Cardiac septum (tissue), 1 donor: ENCODE measurements at places on chromosomes 2 and 18. TPM values are rescaled to one million over a fixed set of nuclear protein-coding genes. Genes with fewer than 3 reads are reported as not detected.

IL1B gene
- 0.48 TPM for total RNA-seq

SEH1L gene
- total RNA-seq: 21.0 TPM

DNAJC5G gene
- 1.6 TPM for total RNA-seq

MAP3K19 gene
- not detected for total RNA-seq

MROH2A gene
- not detected for total RNA-seq

TMEM163 gene
- total RNA-seq: 0.38 TPM

ONECUT2 gene
- total RNA-seq: 0.22 TPM

VSNL1 gene
- total RNA-seq: 42.7 TPM

PGAP1 gene
- total RNA-seq: 7.7 TPM

TTN gene
- total RNA-seq: 4,176 TPM

ITGB1BP1 gene
- 160 TPM for total RNA-seq

DNA sequence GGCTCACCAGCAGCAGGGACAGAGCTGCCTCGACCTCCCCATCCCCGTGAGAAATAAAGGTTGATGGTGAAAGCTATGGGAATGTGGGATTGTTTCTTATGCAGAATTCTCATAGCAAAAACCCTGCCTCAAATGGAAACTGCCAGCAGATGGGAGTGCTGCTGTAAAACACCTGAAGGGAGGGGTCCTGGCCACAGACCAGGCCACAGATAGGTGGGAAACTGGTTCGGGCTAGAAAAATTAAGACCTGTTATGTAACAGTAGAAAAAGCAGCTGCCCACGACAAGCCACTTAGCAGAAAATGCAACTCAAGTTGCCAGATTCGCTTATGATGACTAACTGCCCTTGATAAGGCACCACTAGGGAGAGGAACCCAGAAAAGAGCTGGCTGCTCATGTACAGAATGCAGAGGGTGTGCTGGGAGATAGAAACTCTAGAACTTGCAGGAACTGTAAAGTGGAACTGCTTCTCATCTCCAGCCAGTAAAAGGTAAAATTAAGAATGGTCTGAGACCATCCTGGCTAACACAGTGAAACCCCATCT, 114.5 kb upstream of the SALL3 start:
- DNase-seq: no peak

DNA sequence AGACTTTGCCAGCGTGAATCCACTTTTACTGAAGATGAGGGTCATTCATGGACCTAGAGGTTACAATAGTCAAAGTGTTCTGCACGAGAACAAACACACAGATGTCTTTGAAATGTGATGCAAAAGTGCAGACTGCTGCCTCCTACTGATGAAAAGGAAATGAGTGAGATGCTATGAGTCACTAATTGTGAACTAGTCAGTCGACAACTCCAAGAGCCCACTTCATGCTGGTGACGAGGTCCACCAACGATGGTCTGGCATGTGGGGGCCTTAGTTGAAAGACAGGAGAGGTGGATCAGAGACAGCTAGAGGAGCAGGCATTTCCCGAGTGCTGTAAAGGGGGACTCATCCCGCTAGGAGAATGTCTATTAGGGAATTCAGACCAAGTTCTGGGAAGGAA, 17.1 kb upstream of the ZNF236 start:
- no peak for DNase-seq

GRCh38 chr18:36294031-36294430, 3.5 kb upstream of the FHOD3 start:
- DNase-seq: no peak

DNA sequence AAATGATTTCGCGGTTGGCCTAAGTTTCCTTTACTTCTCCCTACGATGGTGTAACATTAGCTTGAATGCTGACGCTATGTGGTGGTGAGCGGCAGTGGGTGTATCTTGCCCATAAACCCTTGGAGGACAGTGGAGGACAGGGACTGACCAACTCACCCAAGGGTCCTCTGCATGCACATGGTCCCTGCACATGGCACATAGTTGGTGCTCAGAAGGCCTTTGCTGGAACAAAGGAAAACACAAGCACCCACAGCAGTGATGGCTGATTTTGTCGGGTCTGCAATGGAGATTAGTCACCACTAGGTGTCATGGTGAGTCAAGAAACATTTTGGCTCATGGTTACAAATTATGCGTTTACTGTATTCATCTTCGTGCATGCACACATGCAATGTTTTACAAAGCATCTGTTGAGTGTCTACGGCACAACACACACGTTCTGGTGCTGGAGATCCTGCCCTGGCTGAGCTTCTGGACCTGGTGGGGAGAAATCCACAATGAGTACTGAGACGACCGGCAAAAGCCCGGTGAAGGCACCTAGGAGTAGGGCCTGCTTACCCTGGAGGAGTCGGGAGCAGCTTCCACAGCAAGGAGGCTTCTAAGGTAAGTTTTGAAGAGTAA, 44.0 kb downstream of the PDCL3 start:
- DNase-seq: no peak

- no peak for DNase-seq
Observed at GRCh38 chr18:34951625-34952379, 89.4 kb upstream of the MAPRE2 start.

DNA sequence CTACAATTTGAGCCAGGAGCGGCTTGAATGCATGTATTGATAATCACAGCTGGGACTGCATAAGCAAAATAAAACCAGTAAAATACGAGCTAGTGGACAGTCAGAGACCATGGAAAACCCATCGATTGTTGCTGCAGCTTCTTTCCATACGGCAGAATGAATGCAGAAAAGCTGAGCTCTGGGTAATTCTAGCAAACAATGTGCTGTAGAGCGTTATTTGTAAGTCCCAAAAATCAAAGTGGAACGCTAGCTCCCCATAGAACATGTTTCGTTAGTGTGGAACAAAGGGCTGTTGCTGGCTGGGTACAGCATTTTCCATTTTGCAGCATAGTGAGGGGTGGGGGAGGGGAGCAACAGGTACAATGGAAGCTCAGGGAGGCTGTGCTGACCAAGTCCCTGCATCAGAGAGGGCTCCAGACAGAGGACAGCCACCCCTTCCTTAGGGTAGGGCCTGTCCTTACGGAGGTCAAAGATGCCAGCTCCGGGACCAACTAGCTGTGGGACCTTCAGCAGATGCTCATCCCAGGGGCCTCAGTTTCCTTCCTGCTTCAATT, 74.1 kb downstream of the BOD1L2 start:
- DNase-seq: no peak

DNA sequence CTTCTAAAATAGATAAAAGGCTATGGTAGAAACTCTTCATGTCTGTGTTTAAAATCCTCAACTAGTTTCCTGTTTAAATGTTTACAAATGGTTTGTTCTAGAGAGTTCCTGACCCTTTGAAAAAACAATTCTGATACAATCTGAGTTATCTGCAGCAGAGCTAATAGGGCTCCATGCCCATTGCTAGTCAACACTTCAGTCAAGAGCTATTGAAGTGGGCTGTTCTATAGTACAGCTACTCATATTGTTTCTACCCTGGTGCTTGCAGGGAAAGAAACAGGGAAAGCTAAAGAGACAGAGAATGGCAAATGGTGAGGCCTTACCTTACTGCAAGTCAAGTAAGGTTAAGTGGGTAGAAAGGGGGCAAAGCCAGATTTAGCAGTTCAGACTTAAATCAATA, 112.3 kb upstream of the CAVIN2 start:
- DNase-seq: no peak

DNA sequence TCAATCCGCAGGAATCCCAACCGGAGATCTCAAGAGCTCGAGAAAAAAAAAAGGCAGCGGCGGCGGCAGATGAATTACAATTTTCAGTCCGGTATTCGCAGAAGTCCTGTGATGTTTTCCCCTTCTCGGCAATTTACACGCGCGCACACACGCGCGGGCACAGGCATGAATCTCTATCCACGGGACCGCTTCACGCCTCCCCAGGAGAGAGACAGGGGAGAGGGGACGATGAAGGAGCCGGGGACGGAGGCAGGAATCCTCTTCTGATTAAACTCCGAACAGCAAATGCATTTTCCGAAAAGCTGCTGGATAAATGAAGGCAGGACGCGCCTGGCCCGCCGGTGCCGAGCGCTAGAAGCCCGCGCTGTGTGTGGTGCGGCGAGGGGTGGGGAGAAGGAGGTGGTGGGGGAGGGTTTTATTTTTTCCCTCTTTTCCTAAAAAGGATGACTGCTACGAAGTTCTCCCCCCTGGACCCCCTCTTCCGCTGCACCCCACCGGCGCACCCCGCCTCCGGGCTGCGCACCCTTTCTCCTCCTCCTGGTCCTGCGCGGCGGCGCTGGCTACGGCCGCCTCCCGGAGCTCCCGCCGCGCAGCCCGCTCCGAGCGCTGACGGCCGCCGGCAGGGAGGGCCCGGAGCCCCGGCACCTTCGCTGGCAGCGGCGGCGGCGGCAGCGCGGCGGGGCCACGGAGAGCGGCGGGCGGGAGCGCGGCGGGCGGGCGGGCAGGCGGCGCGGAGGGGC, at the start of gene BCL2:
Gene BCL2, minus strand, starts transcription at position 387 of the 740 bp plus-strand sequence.
- DNase-seq: no peak

DNA sequence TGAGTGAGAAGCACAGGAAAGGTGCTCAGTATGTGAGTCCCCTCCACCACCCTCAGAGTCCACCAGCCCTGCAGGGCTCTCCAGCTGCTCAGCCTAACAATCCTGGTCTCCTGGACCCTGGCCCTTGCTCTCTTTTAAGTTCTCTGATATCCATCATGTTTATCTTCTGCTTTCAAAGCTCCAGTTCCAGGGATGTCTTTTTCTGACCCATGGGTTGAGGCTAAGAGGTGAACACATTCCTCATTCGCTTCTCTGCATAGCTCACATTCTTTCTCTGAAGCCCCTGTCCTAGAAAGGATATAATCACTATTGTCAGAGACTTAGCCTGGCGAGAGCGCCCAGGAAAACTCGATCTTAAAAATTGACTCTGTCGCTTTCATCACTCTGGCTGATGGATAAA, 86.4 kb downstream of the ARL4C start:
- no peak for DNase-seq

GRCh38 chr2:96937586-96937985, 48.8 kb downstream of the FAM178B start:
- no peak for DNase-seq

DNA sequence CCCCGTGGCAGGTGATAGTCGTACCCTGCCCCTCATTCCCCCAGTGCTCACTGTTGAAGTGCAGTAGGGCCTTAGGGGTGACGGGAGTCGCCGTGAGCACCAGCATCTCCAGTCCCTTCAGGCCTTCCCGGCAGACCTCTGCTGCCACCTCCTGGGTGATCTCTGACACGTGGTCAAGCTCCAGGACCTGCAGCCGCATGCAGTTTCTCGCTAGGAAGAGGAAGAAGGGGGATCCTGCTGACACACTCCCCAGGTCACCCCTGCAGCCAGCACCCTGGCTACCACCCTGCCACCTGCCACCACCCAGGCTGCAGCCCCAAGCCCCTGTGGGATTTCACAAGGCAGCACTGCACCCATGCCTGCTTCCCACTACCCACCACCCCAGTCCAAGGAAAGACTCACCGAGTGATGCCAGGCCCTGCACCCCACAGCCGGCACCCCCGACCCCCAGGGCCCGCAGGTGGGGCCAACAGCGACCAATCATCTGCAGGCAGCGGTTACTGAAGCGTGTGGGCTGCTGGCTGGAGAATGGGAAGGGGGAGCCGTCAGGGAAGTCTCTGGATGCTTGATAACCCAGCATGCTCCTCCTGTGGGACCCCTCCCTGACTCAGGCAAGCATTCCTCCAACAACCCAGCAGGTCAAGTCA, 23.8 kb downstream of the FBXO41 start:
- peak; percentile 65 for DNase-seq

- DNase-seq: no peak
Observed at GRCh38 chr2:136920652-136921333, 155.4 kb downstream of the THSD7B start.

- no peak for DNase-seq
Observed at GRCh38 chr2:233428008-233428407, 73.7 kb downstream of the DGKD start.

DNA sequence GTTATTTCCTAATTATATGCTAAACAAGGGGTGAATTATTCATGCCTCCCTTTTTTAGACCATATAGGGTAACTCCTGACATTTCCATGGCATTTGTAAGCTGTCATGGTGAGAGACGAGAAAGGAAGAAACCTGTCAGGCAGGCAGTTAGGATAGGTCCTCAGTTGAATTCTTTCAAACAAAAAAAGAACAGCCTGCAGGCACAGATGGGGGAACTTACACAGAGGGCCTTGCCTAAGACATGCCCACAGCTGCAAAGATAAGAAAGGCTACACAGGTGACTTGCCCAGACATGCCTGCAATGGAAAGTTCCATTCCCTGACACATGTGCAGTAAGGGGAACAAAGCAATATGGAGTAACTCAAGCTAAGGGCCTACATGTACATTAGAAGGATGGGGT, 128.1 kb downstream of the TMEM163 start:
- DNase-seq: no peak

GRCh38 chr2:30503007-30503694, 56.1 kb downstream of the LCLAT1 start:
- DNase-seq: no peak

DNA sequence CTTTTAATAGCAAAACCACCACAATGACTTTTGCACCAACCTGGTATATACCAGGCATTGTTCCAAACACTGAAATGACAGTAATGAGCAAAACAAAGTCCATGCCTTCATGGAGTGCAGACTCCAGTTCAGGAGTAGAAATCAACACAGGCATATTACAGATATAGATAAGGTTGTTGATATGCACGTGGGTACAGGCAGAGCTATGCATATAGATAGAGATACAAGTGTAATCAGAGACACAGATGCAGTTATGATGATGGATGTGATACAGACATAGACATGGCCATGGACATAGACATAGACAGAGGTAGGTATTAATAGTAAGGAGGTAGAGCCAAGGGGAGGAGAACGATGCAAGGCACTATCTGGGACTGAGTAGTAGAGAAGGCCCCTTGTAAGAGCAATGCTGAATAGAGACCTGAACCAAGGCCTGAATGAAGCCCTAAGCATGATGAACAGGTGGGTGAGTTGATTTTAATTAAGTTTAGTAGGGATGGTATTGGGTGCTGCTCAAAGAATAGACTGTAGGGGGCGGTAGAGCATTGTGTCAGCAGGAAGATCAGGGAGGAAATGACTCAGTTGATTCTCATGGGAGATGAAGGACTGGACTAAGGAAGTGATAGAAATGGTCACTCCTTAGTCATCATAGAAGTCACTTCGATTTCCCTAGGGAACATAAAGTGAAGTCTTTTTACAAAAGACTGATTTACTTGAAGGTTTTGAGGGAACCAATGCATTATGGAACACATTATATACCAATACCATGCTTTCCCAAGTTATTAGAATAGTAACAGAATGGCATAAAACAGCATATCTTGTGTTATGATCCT, 39.4 kb downstream of the CMPK2 start:
- no peak for DNase-seq

GRCh38 chr2:69237070-69237670, 149.9 kb downstream of the GFPT1 start:
- DNase-seq: no peak
